ENCODE measurements at places on chromosomes 1 and 21. TPM values are rescaled to one million over a fixed set of nuclear protein-coding genes. Genes with fewer than 3 reads are reported as not detected.

C1orf87 gene
- not detected for total RNA-seq

KRTAP19-3 gene
- total RNA-seq: not detected

TDRD5 gene
- not detected for total RNA-seq

CD52 gene
- 1,528 TPM for total RNA-seq

PM20D1 gene
- 3.8 TPM for total RNA-seq

OR6K3 gene
- not detected for total RNA-seq

MAP3K21 gene
- 0.30 TPM for total RNA-seq

MIS18A gene
- 5.2 TPM for total RNA-seq

KRTAP13-2 gene
- not detected for total RNA-seq

WNT3A gene
- total RNA-seq: not detected

RGL1 gene
- total RNA-seq: 1.4 TPM

FNDC7 gene
- total RNA-seq: 0.20 TPM

BEST4 gene
- total RNA-seq: 0.57 TPM

TFF2 gene
- not detected for total RNA-seq

FCN3 gene
- not detected for total RNA-seq

LRRC8C gene
- total RNA-seq: 70.4 TPM

ADORA1 gene
- total RNA-seq: not detected

All from CD4-positive, CD25-positive, alpha-beta regulatory T cell (primary cell).